ENCODE measurements at places on chromosomes 16 and 17.

- DNase-seq = no peak
These were observed 122.4 kb downstream of the TOX3 start for GRCh38 chr16:52424591-52424990.

DNA sequence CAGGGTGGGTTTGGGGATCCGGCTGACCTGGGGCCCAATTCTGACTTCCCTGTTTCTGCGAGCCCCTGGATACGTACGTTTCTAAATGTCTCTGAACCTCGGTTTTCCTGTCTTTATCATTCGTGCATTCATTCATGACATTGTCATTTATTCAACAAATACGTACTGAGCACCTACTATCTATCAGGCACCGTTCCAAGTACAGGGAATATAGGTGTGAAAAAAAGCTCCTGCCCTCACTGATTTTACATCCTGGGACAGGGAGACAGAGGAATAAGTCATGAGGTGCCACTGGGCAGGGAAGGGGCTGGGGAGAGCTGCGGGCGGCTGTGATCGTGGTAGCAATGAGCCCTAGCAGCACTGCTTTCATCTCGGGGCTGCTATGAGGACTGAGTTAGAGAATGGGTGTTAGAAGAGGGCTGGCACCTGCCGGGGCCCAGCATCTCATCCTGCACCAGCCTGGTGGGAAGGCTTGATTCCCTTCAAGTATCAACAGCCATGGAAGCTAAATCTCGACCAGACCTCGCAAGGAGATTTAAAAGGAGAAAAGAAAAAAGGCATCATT, 88.3 kb upstream of the DNAH17 start:
- DNase-seq = no peak

DNA sequence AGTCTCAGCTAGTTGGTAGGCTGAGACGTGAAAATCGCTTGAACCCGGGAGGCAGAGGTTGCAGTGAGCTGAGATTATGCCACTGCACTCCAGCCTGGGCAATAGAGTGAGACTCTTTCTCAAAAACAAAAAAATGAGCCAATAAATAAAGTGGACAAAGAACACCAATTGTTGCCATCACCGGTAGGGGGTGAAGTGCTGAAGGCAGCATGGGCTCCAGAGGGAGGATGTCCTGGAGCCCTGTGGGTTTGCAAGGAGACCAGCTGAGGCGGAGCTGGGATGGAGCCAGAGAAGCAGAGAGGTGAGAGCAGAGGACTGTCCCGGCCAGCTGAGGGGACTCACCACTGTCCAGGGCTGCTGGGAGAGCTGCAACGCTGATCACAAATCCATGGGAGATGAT, 13.8 kb downstream of the CHST6 start:
- DNase-seq = no peak

- no peak for DNase-seq
These were observed 8.7 kb downstream of the BCL7C start for GRCh38 chr16:30885196-30885595.

- DNase-seq = no peak
These were observed 44.8 kb downstream of the BAHCC1 start for GRCh38 chr17:81440051-81440471.

GRCh38 chr17:28716740-28717577, 709 bp downstream of the RAB34 start:
- peak; percentile 44 for DNase-seq

DNA sequence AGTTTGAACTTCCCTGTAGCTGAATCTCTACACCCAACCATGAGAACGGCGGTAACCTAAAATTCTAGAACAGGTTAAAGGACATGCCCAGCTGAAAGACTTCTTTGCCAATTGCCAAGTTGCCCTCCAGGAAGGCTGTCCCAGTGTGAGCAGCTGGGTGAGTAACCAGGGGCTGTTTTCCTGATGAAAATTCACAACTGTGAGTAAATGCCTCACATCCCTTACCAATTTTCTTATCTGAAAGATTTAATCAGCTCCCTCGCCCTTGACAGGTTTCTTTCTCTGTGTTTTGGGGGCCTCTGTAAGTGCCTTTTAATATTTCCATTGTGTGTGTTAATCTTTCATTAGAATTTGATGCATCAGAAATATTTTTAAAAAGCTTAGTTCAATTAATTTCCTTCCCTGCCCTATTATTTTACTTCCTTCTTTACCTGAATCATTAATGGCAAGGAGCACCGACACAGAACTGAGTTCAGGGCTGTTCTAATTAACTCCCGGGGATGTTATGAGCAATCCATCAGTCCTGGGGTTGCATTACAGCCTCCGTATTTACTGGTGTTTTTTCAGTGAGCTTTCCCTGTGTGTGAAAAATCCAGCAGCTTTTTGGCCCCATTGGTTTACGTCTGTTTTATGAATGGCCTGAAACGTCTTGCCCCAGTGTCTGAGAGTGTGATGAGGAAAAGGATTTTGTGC, 152.9 kb downstream of the CLEC16A start:
- DNase-seq = no peak

- DNase-seq = no peak
These were observed 1.4 kb upstream of the WNT3 start for GRCh38 chr17:46819906-46820351.

DNA sequence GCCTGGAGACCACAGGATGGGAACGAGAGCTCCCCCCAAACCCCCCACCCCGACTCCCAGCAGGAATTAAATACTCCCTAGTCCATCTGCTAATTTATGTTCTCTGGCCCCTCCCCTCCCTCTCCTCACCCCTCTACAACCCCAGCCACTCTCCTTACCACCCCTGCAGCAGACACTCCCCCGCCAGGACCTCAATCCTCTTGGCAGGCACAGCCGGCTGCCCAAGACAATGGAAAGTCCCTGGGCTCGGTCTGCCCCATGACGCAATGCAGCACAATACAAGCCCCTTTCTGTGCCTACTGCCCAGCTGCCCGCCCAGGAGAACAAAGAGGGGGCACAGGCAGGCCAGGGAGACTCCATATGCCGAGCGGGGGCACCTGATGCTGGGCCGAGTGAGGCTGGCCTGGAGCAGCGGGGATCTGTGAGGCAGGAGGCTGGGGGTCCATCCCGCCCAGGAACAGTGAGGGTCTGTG, 30.3 kb upstream of the CDC42EP4 start:
- peak; percentile 84 for DNase-seq

DNA sequence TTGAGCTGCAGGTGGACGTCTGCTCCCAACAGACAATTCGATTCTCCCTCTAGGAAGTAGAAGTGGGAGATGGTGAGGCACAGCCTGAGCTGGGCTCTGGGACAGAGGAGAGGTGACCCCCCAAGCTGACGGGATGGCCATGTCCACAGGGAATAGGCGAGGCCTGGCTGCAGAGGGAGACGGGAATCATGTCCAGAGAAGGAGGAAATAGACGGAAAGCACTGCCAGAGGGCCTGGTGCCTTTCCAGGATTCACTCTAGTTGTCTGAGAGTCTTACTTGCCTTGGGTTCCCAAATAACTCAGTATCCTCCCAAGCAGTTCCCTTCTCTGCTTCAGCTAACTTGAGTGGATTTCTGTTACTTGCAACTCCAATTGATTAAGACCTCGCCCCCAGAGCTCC, 4.3 kb upstream of the CRISPLD2 start:
- DNase-seq = no peak

- DNase-seq = no peak
These were observed 23.8 kb downstream of the COTL1 start for GRCh38 chr16:84593825-84594724.

GRCh38 chr17:49952209-49952911, 16.6 kb upstream of the DLX4 start:
- peak; percentile 88 for DNase-seq

DNA sequence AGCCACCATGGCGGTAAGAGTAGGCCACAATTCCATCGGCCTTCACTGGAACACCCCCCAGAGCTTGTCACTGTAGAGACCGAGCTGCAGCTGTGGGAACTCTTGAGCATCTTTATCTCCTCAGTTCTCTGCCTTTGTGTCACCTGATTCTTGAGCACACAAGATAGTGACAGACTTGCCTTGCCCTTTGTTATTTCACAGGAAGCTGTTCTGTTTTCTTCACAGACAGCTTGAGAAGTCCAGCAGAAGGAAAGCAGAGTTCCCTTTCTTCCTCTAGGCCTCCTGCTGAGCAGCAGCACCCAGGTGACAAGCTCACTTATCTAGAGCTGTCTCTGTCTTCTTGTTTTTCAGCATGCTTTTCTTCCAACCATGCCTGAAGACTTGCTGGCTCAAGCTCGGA, 38.4 kb upstream of the ENDOV start:
- no peak for DNase-seq

- no peak for DNase-seq
These were observed 95.0 kb downstream of the RAB11FIP4 start for GRCh38 chr17:31486351-31487062.

DNA sequence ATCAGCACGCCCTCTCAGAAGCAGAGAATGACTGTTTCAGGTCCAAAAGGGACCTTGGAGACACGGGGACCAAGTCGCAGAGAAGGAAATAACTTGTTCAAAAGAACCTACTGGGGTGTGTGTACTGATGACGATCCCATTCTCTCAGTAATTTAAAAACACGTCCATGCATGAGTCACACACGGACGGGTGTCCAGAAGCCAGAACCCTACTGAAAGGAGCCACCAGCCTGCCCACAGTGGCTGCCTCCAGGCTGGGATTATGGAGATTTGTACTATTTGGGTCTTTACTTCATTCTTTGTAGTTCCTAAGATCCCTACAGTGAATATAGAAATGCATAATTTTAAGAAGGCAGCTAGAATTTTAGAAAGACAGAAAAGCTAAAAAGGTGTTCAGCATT, 27.8 kb downstream of the TMEM204 start:
- DNase-seq = no peak

GRCh38 chr16:81314603-81315270, at the start of gene GAN:
Gene GAN, plus strand, starts transcription at chr16:81314962. Its CDS starts 152 bp downstream, at chr16:81315114.
- DNase-seq = peak; percentile 98
